ENCODE measurements at places on chromosomes 5 and 9. TPM values are rescaled to one million over a fixed set of nuclear protein-coding genes. Genes with fewer than 3 reads are reported as not detected.

Gene FAM13B
- 32.6 TPM for polyA plus RNA-seq

Gene PCDHGA10
- 1.6 TPM for polyA plus RNA-seq

Gene C5orf47
- polyA plus RNA-seq, result not detected

Gene POLE3
- 50.4 TPM for polyA plus RNA-seq

Gene TAF11L5
- polyA plus RNA-seq, result not detected

Gene TCF7
- 3.9 TPM for polyA plus RNA-seq
